ENCODE measurements at places on chromosomes 16 and 17.
A peak's percentile ranks its signal among the peaks of the same experiment; 100 is the strongest.

GRCh38 chr16:72836181-72836580 is 211.7 kb downstream of the ZFHX3 start:
- no peak for DNase-seq

GRCh38 chr17:82647593-82648164 is 565 bp downstream of the WDR45B start:
- DNase-seq = no peak

GRCh38 chr17:2755891-2756724 is 6.7 kb upstream of the CCDC92B start:
- DNase-seq = no peak

DNA sequence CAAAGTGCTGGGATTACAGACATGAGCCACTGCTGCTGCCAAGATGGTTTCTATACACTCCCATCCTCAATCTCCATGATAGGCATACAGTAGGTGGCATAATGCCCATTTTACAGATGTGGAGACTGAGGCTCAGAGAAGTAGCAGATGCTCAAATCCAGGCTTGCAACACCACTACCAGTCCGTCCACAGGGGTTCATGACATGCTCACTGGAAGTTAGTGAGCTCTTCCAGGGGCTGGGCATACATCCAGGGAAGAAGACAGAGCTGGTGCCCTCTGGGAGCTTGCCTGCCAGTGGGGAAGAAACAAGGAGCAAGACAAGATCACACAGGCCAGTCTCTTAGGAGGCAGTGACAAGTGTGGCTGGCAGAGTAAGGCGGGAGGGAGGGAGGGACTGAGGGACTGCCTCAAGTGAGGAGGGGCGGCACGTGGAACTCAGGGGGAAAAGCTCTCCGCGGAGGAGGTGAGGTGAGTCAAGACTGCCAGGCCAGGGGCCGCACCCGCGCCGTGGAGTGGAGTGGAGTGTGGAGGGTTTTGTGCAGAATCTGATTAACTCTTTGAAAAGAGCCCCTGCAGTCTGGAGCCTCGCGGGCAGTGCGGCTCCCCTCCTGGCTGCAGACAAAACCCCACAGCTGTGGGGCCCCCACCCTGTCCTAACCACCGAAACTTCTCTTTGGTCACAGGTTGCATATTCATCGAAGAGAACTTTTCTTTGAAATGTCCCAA is 27.9 kb downstream of the SREBF1 start:
- peak; percentile 15 for DNase-seq
